Lung (tissue), 17 donors: ENCODE measurements at places on chromosomes 4 and X. TPM values are rescaled to one million over a fixed set of nuclear protein-coding genes. Genes with fewer than 3 reads are reported as not detected.
A peak's percentile ranks its signal among the peaks of the same experiment; 100 is the strongest.

The FLNA gene
- 645 TPM for polyA plus RNA-seq

The CRLF2 gene
- 0.19 TPM for polyA plus RNA-seq

DNA sequence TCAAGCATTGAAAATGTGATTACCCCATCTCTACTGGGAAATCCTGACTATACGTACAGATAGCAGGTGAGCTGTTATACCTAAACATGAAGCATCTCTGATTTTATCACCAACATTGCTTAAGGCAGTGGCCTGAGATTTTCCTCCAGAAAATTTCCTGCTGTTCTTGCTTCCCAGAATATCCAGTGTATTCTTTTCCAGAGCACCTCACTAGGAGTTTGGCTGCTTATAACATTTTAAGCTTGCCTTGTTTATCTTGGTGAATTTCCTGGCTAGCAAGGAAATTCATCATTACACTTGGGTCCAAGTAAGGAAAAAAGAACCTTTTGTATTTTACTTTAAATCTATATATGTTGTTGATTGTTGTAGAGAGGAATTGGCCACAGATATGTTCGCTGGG is 73.0 kb upstream of the CLCN4 start:
- no peak for DNase-seq

DNA sequence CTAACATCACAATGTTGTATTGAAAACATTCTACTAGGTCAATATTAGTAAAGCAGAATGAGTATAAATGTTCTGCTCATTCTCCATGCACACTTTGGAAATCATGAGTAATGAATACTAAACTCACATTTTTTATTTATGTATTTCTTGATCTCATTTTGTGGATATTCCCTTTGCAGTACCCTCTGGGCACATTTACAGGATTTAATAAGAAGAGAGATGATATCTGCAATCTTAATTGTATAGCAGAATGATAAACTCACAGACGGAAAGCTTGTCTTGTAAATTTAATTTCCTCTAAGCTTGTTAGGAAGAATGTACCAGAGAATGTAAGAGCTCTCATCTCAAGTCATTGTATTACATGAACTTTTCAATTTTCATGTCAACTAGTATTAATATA is 1279.7 kb downstream of the PCDH7 start:
- DNase-seq = no peak

DNA sequence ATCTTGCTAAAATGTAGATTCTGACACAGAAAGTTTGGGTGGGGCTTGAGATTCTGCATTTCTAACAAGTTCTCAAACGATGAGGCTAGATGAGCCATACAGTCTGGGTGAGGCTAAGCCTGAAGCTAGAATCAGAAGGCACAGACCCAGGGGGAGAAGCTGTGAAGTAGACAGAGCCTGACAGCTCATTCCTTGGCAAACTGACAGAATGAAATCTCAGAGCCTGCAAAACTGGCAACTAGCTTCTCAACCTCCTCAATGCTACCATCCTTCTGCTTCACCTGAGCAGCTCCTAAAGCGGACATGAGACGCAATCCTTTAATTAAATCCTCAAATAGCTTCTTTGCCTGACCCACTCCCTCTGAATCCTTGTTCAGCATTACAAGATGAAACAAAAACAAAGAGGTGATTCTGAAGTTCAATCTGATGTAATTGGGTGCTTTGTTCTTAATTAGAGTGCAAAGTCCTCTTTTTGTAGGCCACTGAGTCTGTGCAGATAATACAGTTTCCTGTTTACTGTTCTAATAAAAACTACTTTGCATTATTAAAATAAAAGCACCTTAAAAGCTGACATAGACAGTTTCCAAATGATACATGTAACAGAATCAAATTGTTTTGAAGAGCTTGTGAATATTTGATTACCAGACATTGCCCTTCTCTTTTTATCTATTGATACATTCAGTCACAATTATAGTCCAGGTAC is 71.0 kb upstream of the BMP2K start:
- no peak for DNase-seq

The STOX2 gene
- polyA plus RNA-seq = 2.0 TPM

The PLP1 gene
- 0.06 TPM for polyA plus RNA-seq

The UBL4A gene
- 39.6 TPM for polyA plus RNA-seq

The PNMA3 gene
- polyA plus RNA-seq = 0.28 TPM

The FGF13 gene
- 1.7 TPM for polyA plus RNA-seq

DNA sequence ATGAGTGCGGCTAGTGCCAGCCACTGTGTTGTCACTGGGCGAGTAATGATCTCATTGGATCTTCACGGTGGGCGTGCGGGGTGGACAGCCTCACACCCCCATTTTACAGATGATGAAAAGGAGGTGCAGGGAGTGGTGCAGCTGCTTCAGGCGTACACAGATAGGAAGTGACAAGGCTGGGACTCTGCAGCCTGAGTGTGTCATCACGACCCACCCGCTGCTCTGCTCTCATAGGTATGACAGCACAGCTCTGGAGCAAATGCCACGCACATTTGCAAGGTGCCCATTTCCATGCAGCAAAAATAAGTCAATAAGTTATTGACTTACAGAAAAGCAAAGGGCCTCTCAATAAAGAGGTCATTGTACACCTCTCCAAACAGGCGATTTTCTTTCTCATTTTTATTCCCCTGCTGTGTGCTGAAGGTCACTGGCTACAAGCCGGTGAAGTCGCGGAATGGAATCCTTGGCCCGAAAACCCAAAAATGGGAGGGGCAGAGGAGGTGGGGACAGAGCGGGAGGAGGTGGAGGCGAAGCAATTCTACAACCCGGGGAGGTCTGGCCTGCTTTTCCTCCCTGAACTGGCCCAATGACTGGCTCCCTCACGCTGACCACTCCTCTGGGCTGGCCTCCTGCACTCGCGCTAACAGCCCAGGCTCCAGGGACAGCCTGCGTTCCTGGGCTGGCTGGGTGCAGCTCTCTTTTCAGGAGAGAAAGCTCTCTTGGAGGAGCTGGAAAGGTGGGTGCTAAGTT is at the start of gene SOD3:
TSS of gene SOD3 (plus strand) at position 658 of the 750 bp plus-strand sequence. CDS start 3,949 bp downstream, outside the sequence.
- peak; percentile 76 for DNase-seq

GRCh38 chr4:165905405-165906027 is 32.5 kb downstream of the TLL1 start:
- no peak for DNase-seq

- no peak for DNase-seq
These were observed 3.2 kb downstream of the MAGED1 start for GRCh38 chrX:51896626-51897025.

DNA sequence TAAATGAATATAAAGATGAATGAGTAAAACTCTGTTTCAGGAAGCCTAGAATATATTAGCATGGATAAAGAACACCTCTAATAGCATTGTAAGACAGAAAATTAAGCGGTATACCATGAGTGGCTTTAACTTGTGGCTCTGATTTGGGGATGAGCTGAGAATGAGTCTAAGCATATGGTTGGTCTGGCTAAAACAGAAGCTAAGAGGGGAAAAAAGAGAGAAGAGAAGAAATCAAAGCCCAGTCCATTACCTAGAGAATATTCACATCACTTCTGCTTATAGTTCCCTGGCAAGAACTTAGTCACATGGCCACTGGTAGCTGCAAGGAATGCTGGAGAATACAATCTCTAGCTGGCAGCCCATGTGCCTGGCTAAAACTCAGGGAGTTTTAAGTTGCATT is 414.5 kb downstream of the PRDM5 start:
- DNase-seq = peak; percentile 27

The SPANXB1 gene
- not detected for polyA plus RNA-seq

The ZNF732 gene
- polyA plus RNA-seq = not detected

DNA sequence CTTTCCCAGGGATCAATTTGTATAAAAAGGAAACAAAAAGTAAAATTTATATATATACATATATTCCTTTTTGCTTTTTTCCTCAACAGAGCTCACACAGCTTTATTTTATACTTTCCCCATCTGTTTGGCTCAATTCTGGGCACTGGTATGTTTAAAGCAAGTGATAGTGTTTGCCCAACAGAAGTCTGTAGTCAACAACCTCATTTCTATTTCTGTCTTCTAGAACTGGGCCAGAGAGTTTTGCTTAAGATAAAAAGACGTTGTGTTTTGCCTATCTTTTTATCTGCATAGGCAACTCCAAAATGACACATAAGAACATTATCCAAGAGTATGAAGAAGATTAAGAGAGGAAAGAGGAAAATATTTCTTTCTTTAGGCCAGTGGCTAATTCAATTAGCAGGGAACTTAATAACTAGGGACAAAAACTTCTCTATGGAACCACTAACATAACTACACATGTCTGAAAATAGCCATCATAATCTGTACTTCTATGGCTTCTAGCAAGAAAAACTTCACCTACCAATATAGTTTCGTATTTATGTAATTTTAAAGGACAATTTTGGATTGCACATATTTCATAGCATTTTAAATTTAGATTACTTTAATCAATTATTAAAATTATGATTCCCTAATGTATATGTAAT is 1300.5 kb downstream of the ARAP2 start:
- no peak for DNase-seq

GRCh38 chr4:14908635-14909034 is 93.6 kb upstream of the CPEB2 start:
- DNase-seq = no peak

DNA sequence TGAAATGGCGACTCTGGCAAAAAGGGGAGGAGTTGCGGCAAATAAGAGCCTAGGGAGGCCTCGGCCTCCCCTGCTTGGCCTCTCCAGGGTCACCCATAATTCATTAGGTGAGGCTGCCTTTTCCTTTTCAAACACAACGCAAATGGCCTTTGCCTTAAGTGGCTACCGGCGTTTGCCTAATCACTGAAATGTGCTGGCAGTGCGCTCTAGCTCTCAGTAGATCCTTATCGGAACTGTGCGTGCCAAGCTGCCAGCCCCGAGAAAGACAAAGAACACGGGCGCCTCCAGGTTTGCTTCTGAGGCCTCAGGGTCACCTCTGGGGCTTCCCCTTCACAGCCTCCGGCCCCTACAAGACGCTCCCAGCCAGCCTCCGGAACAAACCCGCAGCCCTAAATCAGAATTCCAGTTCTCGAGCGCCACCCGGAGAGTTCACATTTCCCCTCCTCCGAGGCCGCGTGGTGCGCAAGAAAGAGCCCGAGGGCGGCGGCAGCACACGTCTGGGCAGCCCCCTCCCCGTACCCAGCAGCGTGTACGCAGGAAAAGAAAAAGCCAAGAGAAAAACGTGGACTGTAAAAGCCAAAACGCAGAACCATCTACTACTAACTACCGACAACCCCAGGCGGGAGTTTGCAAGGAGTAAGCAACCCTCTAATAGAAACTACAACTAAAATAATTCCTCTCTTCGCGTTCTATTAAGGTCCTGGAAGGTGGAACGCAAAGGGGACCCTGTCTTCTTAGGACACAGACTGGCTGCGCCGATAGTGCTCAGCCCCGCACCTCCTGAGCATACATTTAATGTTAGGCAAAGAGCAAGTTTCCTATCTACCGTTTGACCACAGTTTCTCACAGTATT is 76.5 kb upstream of the BCOR start:
- peak; percentile 62 for DNase-seq

- peak; percentile 63 for DNase-seq
These were observed 24.1 kb upstream of the PBDC1 start for GRCh38 chrX:76148753-76149152.

GRCh38 chr4:37555322-37555721 is 130.9 kb downstream of the RELL1 start:
- no peak for DNase-seq

DNA sequence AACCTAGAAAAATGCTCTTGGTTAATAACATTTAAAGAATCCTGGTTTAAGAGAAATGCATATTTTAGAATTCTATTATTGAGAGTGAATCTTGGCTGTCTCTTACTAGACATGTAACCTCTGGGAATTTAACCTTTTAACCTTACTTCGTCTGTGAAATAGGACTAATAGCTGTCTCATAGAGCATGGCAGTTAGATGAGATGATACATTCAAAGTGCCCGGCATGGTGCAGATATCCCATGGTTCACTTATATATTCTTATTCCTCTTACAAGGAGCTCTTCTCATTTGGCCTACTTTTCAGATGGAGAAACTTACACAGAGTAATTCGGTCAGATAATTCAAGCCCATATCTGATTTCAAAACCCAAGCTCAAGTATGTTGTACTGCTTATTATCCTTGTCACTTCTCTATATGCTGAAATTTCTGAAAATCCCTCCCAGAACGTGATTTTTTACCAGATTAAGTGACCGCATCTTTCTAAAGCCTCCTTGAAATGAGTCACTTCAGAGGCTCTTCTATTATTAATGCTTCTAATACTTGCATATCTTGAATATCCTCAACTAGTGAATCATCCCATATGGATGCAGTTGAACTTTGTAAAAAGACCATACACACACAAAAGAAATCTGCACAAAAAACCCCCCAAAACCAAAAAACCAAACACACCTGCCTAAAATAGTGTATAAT is 4.9 kb downstream of the CDKN2AIP start:
- DNase-seq = no peak

DNA sequence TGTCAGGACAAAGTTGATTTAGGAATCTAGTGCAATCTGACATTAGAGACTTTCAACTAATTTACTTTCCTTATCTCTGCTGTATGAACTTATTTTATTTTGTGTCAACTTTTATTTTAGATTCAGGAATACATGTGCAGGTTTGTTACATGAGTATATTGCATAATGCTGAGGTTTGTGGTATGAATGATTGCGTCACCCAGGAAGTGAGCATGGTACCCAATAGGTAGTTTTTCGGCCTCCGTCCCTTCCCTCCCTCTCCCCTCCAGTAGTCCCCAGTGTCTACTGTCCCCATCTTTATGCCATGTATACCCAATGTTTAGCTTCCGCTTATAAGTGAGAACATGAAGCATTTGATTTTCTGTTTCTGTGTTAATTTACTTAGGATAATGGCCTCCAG is 68.7 kb upstream of the TEX13D start:
- no peak for DNase-seq

DNA sequence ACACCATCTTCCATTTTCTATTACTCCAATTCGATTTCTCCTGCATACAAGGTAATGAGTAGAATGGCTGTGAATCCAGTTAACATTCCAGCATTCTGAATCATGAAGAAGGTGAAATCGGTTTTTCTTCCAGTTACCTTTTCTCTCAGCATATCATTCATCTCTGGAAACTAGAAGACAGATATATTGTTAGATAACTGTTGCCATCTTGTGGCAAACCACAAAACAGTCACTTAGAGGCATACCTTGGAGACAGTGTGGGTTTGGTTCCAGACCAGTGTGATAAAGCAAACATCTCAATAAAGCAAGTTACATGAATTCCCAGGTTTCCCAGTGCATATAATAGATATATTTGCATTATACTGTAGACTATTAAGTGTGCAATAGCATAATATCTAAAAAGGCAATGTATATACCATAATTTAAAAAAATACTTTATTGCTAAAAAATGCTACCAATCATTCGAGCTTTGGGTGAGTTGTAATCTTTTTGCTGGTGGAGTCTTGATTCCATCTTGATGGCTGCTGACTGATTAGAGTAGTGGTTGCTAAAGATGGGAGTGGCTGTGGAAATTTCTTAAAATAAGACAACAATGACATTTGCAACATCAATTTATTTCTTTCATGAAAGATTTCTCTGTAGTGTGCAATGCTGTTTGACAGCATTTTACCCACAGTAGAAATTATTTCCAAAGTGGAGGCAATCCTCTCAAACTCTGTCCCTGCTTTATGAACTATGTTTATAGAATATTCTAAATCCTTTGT is 82.1 kb downstream of the SLC39A8 start:
- peak; percentile 59 for DNase-seq
